ENCODE measurements at places on chromosomes 3 and 15. TPM values are rescaled to one million over a fixed set of nuclear protein-coding genes. Genes with fewer than 3 reads are reported as not detected.

DNA sequence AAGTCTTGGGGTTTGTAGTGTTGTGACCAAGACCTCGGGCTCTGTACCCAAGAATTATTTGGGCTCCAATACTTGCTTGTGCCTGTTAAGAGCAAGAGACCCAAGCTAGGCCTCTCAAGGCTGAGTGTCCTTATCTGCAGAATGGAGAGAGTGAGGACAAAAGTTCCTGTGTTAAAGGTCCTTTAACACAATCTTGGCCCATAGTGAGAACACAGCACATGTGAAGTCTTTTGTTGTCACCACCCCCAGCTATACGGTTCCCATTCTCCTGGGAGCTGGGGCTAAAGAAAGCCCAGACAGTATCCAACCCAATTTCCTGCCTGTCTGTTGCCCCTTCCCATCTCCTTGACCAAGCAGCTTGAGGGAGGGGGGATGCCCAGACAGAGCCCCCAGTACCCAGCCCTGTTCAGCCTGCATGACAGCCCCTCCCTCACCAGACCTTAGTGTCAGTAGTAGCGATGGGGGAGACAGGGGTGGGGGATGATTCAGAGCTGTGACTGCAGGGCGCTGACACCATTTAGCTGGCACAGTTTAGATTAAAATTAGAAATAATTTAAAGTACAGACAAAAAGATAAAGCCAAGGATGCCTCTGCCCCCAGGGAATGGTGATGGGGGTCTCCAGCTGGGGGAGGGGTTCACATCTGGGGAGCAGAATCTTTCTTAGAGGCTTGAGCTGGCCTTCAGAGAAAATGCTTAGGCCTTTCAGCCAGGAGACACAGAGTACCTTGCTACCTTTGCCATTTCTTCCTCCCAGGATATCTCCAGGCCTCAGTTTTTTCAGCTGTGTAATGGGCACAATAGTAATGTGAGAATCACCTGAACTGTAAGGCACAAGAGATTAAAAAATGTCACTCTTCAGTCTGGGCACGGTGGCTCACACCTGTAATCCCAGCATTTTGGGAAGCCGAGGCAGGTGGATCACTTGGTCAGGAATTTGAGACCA lies 2.7 kb downstream of the PRKCD start:
- no peak for DNase-seq

DNA sequence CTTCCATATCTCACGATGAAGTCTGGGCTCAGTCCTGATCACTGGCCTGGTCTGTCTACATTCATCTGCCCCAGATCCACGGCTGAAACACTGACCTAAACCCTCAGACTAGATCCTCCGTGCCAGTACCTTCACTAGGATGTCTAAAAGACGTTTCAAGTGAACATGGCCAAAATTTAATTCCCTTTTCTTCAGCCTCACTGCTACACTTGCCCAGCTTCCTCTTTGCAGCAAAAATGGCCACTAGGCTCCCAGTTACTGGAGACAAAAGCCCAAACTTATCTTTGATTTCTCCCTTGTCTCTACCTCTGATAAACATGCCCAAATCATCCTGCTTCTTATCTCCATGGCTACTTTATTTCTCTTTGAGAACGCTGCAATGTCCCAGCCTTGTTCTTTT lies 1.7 kb downstream of the RASSF1 start:
- DNase-seq = no peak

- no peak for DNase-seq
Observed at GRCh38 chr3:53776494-53777101, 69.6 kb downstream of the CHDH start.

- no peak for DNase-seq
Observed at GRCh38 chr3:113252553-113252952, 41.2 kb downstream of the BOC start.

GRCh38 chr3:10357592-10358308 lies 36.8 kb upstream of the SEC13 start:
- DNase-seq = peak; percentile 93

GRCh38 chr3:16500911-16501310 lies 12.6 kb downstream of the RFTN1 start:
- DNase-seq = no peak

- DNase-seq = peak; percentile 37
Observed at GRCh38 chr3:47024932-47025331, 45.5 kb downstream of the NBEAL2 start.

- no peak for DNase-seq
Observed at GRCh38 chr3:48688032-48688736, 2.5 kb upstream of the NCKIPSD start.

DNA sequence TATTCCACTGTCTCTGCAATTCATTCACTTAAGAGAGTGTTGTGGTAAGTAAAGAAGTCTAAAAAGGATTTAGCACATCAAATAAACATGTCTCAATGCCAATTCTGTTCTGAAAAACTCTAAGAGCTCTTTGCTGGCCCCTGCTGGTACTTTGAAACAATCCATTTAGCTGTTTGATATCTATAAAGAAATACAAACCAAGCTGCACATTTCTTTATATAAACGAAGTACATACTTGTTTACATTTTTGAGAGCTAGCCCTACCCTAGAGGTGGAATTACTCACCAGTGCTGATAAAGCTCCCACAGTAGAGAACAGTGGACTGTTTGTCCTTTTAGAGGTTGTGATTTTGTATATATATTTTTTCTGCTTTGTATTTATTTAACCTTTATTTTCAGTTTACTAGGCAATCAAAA lies 75.5 kb downstream of the NEDD4 start:
- peak; percentile 82 for DNase-seq

DNA sequence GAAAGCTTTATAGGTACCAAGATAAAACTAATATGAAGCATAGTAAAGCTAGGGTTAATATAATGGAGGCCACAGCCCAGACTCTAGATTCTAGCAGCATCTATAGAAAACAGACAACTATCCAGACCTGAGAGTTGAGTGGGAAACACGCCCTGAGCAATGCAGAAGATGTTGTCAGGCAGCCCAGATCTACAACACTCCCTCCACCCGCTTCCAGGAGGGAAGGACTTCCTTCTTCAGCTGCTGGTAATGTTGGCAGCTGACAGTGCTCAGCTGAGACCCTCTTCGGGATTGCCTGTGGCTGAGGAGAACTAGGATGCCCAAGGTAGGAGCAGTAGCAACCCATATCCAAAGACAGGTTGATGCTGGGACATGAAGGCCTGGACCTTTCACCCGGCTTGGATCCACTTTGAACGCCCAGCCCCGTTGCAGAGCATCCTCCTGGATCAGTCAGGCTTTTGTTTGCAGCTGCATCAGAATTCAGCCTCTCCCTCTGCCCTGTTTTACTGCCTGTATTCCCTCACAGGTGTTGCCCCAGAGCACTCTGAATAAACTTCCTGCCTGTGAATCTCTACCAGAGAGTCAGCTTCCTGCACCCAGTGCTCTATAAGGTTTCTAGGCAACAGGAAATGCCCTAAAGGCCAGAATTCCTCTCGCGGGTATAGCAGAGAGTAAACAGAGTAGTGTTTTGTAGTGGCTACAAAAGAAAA lies 174.7 kb upstream of the IL12A start:
- peak; percentile 85 for DNase-seq

DNA sequence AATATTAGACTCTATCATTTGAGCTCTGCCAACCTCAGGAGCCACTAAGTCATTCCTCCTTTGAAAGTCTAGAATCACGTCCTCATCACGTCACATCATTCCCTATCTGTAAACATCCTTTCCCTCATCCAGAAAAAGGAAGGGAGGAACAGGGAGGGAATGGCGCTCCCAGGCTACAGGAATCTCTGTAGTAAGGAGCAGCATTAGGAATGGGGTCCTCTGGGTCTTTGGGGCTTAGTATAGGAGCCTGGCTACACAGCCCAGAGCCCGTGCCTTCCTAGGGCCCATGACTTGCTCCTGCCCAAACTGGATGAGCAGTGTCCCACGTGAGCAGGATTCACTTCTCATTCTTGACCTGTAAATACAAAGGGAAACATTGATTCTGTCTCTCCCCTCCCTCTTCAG lies 1.6 kb downstream of the TAGLN3 start:
- DNase-seq = no peak

- no peak for DNase-seq
Observed at GRCh38 chr3:112092496-112093179, 6.4 kb downstream of the C3orf52 start.

DNA sequence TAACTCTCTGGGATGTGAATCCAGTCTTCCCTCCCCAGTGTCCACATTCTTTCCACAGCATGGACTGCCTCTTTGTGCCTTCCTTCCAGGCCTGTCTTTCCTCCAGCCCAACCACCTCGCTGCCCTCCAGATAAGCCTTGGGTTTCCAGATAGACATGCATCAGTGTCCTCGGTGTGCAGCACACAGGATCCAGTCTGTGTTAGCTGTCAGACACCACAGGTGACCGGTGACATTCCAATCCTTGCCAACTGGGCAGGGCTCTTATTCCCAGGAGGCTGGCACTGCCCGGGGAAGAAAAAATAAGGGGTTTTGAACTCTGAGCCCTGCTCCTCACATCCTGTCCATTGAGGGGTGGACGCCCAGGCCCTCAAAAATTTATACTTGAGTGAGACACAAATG lies 6.0 kb upstream of the SLC6A1 start:
- no peak for DNase-seq

DNA sequence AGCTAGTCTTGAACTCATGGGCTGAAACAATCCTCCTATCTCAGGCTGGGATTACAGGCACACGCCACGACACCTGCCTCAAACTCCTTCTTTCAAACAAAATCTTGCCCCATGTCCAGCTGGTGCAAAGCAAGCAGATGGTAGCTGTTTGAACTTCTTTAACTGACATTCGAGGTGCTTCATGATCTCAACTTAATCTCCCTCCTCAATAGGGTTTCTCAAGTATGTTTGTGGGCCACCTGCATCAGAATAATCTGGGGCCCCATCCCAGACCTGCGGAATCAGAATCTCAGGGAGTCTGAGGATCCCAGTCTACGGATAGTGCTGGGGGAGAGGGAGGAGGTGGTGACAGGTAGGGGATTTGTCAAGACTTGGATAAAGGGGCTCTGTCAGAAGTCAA lies 20.9 kb upstream of the TRH start:
- DNase-seq = no peak

DNA sequence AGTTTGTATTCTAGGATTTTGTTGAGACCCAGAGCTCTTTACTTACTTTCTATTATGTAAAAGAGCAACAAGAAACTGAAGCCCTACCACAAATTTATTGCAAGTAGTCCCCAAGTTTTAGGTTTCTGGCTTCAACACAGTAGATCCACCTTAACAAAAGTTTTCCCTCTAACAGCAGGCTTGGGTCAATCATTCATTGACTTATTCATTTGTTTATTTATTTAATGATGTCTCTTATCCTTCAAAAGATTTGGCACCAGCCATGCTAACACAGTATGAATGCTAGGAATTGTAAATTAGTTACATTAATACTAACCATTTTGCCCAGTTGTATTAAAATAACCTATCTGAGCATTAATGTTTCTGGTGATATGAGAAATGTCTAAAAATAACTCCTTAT lies 88.6 kb downstream of the IQCH start:
- DNase-seq = no peak

GRCh38 chr3:133211856-133212255 lies 173.7 kb downstream of the TMEM108 start:
- no peak for DNase-seq

GRCh38 chr3:32347343-32348125 lies 44.1 kb upstream of the CMTM7 start:
- DNase-seq = peak; percentile 20

DNA sequence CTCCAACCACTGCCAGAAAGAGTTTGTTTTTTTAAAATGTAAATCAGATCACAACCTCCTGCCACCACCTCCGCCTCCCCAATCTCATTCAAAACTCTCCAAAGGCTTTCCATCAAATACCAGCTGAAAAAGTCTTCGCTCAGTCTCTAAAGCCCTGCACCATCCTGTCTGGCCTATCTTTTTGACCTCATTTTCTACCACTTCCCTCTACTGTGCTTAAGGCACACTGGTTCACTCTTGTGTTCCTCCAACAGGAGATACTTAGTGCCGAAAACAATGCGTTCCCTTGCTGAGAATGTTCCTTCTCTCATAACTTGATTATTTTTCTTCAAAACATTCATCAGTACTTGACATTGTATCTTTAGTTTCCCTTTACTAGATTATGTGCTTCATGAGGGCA lies 3.5 kb downstream of the BTBD1 start:
- no peak for DNase-seq

DNA sequence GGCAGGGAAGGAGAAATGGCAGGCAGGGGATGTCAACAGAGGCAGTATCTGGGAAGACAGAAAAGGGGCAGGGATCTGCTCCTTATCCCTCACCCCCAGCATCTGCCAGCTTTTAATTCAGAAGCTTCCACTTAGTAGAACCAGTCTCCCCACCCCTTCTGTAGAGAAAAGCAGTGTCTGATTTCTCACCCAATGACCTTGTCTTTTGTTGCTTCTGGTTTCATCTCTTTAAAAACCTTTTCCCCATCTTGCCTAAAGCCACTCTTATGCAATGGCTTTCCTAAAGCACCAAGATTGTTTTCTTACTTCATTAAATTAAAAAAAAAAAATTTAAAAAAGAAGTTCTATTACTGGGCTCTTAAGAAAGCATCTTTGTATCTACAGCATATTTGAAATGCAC lies 27.8 kb downstream of the ARHGEF3 start:
- DNase-seq = no peak

DNA sequence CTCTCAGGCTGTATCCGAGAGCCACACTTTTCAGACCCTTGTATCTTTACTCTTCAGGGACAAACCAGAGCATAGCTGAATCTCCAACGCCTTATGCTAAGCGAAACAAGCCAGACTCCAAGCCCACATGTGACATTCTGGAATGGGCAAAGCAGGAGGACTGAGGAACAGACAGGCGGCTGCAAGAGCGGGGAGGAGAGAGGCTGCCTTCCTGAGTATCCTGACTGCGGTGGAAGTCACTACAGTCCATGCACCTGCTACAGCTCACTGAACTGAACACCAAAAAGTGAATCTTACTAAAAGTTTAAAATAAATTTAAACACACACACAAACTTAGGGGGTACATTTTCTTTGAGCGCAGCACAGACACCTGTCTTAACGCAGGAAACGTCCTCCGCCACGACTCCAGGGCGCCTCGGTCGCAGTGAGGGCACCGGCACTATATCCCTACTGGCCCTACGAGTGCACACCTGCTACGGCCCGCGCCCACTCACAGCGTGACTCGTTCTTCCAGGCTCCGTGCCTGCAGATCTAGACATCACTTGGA lies 1.4 kb downstream of the CYFIP1 start:
- DNase-seq = no peak

DNA sequence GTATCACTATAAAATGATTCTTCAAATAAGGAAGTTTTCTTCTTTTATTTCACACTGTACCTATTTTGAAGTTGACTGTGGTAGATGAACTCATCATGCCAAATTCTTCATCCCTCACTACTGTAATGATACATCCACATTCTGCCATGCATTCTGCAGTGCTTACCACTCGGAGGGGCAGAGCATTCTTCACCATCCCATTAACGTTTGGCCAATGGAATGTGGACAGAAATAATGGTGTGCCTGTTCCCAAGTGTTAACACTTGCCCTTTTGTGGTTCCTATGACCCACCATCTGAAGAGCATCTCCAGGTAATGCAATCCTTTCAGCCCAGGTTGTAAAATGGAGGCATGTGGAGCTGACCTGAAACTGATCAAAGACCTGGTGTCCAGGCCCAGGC lies 18.6 kb downstream of the GOLIM4 start:
- no peak for DNase-seq

GRCh38 chr3:79253271-79253670 lies 514.5 kb downstream of the ROBO1 start:
- DNase-seq = no peak

Gene STAC
- total RNA-seq = 28.3 TPM

Gene UACA
- total RNA-seq = 38.9 TPM

Gene CFAP92
- total RNA-seq = not detected

Gene GOLGA8N
- 0.80 TPM for total RNA-seq

Gene EIF4G1
- total RNA-seq = 750 TPM

Gene CACNA2D3
- total RNA-seq = 0.14 TPM

Gene PLSCR2
- total RNA-seq = not detected

Gene HYPK
- total RNA-seq = 26.9 TPM

Gene SLC6A1
- total RNA-seq = not detected

Gene BSN
- total RNA-seq = 0.07 TPM

Gene CLDN18
- total RNA-seq = not detected
